ENCODE measurements at places on chromosomes 3 and 15.

DNA sequence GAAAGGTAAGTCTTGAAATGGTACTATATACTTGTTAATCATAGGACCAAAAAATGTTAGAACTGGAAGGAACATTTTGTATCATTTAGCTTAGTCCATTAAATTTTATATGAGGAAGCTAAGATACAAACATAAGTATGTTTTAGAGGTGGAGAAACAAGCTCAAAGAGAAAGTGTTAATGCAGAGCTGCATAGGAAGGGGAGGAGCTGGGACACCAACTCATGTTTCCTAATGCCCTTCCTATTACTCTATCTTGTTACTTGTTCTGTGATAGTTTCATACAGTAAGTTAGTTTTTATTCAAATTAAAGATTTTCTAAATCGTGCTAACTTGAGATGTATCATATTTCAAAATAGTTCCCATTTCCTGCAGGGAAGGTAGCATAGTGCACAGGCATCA lies 7.4 kb downstream of the SLC35A5 start:
- peak; percentile 35 for DNase-seq

- DNase-seq = no peak
Measured at GRCh38 chr3:24586920-24587319, 92.3 kb upstream of the THRB start.

DNA sequence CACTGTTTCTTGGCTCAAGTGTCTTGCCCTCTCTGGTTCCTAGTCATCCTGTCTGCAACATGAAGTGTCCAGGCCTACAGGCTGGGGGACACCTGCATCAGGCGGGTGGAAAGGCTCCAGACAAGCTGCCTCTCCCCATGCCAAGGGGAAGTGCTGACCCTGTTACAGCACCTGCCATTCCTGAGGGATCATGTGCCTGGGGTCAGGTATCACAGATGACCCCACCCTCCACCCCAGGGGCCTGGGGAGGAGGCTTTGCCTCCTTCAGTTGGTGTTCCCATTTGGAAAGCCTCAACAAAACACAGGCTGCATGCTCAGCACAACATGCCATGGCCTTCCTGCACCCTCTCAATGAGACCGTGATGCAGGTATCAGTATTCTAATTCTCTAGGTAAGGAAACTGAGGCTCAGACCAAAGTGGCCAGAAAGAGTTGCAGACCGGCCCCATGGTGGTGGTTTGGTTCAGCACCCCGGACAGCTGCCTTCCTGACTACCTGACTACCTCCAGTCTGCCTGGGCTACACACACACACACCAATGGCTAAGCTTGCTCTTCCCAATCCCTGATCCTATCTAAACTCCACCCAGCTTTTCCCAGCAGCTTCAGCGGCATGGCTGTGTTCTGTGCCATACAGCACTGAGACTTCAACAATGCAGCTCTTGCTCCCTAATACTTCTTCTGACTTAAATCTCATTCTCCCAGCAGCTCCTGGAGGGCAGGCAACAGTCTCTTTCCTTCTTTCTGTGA lies 69.7 kb upstream of the LINGO1 start:
- DNase-seq = no peak

DNA sequence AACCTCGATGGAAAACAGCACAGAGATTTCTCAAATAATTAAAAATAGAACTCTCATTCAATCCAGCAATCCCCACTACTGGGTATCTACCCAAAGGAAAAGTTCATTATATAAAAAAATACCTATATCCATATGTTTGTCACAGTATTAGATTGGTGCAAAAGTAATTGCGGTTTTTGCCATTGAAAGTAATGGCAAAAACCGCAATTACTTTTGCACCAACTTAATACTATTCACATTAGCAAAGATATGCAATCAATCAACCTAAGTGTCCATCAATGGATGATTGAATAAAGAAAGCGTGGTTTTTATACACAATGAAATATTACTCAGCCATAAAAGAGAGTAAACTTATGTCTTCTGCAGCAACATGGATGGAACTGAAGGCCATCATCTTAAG lies 12.2 kb upstream of the CCDC54 start:
- DNase-seq = no peak
